OCI-M1 (cell line): ENCODE measurements at places on chromosomes 1 and 21.

DNA sequence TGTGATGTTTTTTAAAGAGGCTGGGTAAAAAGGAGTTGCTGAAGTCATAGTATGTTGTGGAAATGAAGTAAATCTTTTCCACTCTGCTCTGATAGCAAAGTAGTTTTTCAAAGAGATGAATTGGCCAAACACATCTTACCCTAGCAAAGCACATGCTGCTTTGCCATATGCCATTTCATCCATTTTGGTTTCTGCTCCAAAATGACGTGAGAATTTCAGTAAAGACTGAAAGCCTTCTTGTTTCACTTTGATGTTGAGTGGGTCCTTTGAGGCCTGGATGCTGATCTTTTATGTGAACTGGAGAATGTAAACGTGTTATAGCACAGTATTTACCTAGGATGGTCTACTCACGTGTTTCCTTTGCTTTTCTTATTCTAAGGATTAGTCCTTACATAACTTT is 73.3 kb upstream of the PGD start:
- no peak for DNase-seq

DNA sequence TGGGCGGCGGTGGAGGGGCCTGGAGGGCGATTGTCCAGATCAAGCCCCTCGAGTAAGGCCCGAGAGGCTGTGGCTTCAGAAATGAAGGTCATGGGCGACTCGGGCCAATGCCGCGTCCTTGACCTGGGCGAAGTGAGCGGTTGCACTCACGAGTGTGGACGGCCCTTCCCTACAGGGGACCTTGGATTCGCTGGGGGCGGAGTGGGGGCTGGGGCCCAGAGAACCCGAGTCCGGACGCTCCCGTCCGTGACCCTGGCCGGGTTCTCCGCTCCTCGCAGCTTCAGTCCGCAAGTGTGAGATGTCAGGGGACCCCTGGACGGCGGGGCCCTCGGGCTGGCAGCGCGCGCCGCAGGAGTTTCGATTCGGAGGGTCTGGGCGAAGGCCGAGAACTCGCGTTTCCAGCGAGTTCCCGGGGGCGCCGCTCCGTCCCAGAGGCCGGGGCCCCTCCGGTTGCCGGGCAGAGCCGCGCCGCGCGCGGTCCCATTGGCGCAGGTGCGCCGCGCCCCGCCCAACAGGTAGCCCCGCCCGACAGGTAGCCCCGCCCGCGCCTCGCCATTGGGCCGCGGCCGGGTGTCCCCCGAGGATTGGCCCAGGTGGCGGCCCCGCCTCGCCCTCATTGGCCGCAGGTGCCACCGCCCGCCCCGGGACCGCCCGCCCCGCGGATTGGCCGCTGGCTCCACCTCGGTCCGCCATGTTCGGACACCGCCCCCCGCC is at the start of gene PRKCZ:
PRKCZ (plus strand) TSS at position 694 of the 714 bp plus-strand sequence. CDS start 220 bp downstream, outside the sequence.
- no peak for DNase-seq

GRCh38 chr1:159179906-159180305 is 8.5 kb downstream of the CADM3 start:
- no peak for DNase-seq

- no peak for DNase-seq
Measured at GRCh38 chr1:12327566-12327965, 97.7 kb downstream of the VPS13D start.
